ENCODE measurements at places on chromosomes 4 and X.

GRCh38 chr4:181202240-181202639 is 1041.0 kb upstream of the TENM3 start:
- DNase-seq = no peak

GRCh38 chrX:155026420-155026726 is 271 bp upstream of the FUNDC2 start:
- no peak for DNase-seq

GRCh38 chrX:20143111-20143510 is 1.5 kb upstream of the EIF1AX start:
- no peak for DNase-seq

DNA sequence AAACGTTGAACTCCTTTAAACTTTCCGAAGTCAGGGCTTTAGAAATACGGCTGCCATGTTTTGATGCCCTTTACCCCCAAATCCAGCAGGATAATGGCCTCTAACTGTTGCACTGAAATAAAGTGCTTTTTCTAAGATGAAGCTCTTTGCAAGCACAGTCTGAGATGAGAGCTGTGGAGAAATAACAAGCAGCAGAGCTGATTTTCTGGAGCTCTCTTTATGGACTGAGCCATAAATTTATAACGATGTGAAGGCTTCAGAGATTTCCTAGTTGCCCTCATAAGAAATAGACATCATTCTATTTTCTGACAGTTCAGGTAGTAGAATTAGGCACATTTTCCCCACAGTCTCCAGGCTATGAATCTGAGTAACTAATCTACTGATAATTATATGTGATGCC is 567.3 kb downstream of the PDHA2 start:
- DNase-seq = no peak

GRCh38 chr4:57076646-57077045 is 33.5 kb downstream of the IGFBP7 start:
- no peak for DNase-seq

DNA sequence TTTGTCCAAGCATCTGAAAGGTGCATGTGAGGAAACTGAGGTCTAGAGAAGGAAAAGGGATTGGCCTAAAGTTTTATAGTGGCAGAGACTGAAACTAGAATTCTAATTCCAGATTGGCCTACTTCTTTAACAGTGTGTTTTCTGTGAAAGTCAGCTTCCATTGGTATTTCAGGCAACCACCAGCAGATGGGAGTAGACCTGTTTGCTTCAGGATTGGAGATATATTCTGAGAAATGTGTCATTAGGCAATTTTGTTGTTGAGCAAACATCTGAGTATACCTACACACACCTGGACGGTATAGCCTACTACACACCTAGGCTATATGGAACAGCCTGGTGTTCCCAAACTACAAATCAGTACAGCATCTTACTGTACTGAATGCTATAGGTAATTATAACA is 207.3 kb upstream of the RADX start:
- no peak for DNase-seq

- DNase-seq = peak; percentile 88
These were observed 76.2 kb upstream of the CD99 start for GRCh38 chrX:2614911-2615310.

DNA sequence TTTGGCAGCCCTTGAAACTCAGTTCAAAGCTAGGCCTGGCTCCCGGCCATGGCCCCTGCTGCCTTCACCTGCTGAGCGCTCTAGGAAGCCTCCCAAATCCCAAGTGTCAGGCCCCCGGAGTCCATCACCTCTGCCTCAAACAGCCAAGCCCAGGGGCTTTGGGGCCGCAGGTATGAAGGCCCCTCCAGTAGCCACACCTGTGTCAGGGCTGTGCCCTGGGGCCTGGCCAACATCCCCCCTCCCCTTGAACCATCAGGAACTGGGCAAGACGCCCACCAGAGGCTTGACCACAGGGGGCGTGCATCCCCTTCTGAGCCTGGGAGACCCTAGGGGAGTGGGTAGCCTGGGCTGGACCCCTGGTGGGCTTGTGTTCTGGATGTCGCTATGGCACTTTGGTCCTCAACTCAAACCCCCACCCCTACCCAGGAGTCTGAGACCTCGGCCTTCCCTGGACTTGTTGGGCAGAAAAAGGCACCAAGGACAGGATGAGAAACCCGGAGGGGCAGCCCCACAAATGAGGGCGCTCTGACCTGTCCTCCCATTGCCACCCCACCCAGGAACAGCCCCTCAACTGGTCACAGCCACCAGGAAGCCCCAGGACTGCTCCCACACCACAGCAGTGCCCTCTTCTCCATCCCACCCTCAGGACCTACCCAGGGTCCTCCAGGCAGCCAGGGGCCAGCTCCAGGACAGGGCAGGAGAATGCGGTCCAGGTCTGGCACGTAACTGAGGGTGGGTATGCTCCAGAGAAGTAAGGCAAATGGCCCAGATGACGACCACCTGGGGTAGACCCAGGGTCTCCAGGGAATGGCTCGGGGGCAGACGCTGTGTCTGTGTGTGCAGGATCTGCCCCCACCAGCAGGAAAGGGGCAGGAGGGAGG is 4.2 kb upstream of the SLBP start:
- no peak for DNase-seq

DNA sequence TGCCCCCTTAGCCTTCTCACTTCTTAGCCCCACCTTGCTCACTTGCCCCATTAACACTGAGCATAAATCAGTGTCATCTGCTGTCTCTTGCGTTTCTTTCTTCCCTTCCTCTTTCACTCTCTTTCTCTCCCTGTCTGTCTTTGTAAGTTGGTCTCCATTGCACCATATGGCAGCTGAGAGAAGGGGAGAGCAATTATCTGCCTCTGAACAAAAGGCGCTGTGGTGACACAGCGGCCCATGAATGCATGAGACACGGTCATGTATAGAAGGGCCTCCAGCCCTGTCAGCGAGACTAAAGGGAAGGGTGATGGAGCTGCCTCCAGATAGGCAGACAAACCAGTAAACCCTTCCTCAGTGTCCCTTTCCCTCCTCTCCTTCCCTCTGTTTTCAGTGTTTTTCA is 88.8 kb upstream of the PCDH18 start:
- no peak for DNase-seq

GRCh38 chr4:123562994-123563750 is 166.6 kb downstream of the SPRY1 start:
- no peak for DNase-seq

DNA sequence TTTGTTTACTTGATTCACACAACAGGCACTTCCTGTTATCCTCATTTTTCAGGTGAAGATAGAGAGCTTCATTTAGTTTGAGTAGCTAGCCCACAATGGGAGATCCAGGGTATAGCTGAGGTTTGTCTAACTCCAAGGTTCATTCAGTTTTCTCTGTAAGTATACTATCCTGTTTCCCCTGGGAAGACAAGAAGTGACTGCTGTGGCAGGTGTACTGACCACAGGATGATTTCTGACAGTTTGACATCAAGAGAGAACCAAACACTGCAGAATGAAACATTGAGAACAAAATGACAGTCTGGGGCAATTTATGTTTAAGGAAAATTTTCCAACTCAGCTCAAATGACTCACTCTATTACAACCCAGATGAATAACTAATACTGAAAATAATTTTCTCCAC is 958.0 kb downstream of the STPG2 start:
- no peak for DNase-seq

Data from HFFc6 (cell line).